ENCODE measurements at places on chromosomes 13 and 19.

DNA sequence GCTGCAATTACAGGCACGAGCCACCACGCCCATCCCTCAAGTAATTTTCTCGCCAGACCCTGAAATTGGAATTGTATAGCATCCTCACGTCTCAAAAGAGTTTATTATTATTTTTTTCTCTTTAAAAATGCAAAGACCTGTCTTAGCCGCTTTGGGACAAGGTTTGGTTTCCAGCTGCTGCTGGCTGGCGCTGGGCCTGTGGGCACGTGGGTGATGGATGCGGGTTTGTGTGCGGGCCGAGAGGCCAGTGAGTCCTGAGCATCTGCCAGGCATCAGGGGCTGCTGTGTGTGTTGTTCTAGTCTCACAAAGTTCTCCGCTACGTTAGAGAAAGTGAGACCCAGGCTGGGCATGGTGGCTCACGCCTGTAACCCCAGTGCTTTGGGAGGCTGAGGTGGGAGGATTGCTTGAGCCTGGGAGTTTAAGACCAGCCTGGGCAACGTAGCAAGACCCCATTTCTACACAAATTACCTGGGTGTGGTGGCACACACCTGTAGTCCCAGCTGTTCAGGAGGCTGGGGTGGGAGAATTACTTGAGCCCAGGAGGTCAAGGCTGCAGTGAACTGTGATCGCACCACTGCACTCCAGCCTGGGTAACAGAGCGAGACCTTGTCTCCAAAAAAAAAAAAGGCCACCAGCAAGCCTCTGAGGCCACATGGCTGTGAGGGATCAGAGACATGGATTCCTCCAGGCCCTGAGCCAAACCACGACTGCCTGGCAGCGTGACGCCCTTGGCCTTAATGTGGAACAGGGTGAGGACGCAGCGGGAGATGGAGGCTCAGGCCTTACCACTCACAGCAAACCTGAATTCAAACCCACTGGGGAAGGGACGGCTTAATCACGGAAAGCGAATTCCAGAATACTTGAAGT is 4.7 kb upstream of the TMPRSS9 start:
- DNase-seq: no peak

DNA sequence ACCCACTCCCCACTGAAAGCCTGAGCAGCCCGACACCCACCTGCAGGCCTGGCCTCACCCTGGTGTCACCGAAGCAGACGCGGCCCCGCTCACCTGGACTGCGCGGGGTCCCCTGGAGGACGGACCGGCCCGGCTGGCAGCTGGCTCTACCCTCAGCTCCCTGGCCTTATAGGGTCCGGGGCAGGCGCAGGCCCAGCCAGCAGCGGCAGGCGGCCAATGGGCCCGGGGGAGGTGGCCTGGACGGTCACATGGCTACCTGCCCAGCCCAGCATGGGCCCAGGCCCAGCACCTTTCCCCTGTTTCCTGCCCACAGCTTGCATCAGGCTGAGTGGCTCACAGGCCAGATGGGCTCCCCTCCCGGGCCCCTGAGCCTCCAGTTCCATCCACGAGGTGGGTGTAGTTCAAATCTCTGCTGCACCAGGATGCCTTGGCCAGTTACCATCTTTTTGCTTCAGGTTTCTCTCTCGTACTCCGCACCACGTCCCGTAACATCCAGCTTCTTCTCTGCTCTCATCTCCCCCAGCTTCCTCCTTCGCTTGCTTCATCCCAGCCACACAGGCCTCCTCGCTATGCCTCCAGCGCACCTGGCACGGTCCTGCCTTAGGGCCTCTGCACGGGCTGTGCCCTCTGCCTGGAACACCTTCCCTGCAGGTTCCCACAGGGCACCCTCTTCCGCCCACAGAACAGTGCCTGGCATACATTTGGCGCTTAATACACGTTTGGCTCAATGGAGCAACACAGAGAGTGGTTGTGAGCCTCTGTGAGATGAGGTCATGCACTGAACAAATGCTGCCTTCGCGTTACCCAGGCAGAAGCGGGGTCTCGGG is at the start of gene PLIN4:
PLIN4 (minus strand) TSS at position 142 of the 827 bp plus-strand sequence. CDS start 214 bp downstream, outside the sequence.
- DNase-seq: no peak

DNA sequence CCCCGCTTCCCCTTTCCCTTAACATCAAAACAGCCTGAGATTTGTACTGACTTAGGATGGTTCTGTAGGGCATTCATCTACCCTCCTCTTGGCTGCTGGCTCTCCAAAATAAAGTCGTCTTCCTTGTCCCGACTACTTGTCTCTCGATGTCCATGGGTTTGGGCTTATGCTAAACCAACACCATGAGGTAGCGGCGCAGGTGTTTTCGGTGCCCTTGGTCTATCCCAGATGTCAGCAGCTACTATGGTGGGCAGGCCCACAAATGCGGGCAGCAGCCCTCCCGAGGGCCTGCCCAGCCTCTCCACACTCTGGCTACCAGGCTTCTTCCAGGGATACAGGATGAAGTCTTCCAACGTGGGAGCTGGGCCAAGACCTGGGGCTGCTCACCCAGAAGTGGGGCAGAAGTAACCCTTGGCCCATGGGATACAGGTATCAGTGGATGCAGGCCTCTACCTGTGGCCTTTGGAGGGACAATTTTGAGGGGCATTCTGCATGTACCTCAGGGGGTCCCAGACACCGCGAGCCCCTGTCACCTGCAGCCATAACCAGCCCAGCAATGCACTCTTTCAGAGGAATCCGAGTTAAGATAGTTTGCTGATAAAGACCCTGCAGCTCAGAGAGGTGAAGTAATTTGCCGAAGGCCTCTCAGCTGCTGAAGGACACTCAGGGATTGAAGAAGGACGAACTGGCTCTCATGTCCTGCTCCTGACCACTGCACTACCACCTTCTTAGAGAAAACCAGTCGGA is 47.8 kb upstream of the VSTM2B start:
- no peak for DNase-seq

DNA sequence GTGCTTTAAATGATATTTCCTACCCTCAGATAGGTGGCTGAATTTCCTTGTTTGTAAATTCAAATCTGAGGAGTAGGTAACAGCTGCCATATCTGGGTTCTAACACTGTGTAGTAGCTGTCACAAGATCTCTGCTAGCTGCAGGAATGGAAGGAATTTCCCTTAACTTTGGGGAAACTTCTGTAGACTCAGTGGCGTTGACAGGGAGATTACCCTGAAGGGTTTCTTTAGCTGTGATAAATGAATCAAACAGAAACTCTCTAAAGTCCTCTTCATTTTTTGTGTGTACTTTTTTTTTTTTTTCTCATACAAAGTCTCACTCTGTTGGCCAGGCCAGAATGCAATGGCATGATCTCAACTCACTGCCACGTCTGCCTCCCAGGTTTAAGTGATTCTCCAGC is 5.3 kb upstream of the EPSTI1 start:
- DNase-seq: no peak

DNA sequence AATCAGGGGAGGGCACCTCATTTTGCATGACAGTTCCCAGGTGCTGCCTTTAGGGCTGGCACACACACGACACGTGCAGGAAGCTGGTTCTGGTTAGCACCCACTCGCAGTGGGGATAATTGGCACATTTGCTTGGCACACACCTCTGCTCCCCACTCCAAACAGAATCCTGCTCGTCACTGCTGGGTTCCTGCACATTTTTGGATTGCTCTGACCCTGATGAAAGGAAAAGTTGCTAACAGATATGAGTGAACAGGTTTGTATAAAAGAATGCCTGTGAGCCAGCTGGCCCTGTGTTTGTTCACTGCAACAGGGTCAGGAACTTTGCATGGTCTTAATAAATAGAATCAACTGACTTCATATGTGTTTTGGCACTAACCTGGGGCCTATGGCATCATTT is 1500.4 kb downstream of the EFNB2 start:
- DNase-seq: no peak
